Mesothelial cell of epicardium (in vitro differentiated cells): ENCODE measurements at places on chromosomes 11 and 22. TPM values are rescaled to one million over a fixed set of nuclear protein-coding genes. Genes with fewer than 3 reads are reported as not detected.

The LRRN4CL gene
- 1.6 to 2.3 TPM (median 1.7 TPM) in 3 replicates for total RNA-seq

The RFPL3 gene
- not detected in 3 replicates for total RNA-seq

The BEST1 gene
- total RNA-seq, result 0.64 to 1.1 TPM (median 0.90 TPM) in 3 replicates

The DAGLA gene
- total RNA-seq, result 7.1 to 8.1 TPM (median 8.1 TPM) in 3 replicates

The ATP5MG gene
- total RNA-seq, result 168 to 188 TPM (median 180 TPM) in 3 replicates

The TSGA10IP gene
- not detected in 3 replicates for total RNA-seq

DNA sequence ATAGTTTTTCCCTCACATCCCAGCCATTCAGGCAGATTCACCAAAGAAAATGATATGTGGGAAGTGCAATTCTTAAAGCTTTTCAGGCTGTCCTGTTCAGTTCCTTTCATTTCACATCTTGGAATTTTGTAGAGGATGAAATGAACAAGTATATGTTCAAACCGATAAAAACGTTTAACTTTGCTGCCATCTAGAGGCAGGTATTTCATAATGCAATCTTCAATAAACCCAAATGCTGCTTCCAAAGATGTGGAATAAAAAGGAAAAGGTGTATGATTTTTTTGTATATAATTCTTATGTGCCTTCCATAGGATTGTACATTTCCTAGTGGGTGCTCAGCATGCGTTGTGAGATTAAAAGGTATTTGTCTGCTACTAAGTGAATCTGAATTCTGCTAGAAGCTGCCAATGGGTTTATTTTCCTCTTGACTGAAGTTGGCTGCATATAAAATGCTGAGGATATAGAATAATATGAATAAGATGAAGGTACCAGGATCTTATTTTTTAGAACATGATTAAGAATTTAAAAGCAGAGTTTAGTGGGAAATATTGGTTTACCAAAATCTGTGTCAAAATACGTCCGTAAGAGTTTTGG is 199.3 kb downstream of the PGR start:
- H3K36me3 ChIP-seq, result no peaks in the 10 kb centered on the region
- no peak overlapping the region for H3K27ac ChIP-seq
- H3K4me3 ChIP-seq, result no peak overlapping the region
- H3K4me1 ChIP-seq, result peaks cover 15% of the 10 kb centered on the region

GRCh38 chr11:92911478-92911877 is 58.0 kb upstream of the MTNR1B start:
- no peaks in the 10 kb centered on the region for H3K36me3 ChIP-seq
- H3K4me1 ChIP-seq, result no peaks in the 10 kb centered on the region
- no peak overlapping the region for H3K27ac ChIP-seq
- DNase-seq, result no peak
- no peak overlapping the region for H3K4me3 ChIP-seq

DNA sequence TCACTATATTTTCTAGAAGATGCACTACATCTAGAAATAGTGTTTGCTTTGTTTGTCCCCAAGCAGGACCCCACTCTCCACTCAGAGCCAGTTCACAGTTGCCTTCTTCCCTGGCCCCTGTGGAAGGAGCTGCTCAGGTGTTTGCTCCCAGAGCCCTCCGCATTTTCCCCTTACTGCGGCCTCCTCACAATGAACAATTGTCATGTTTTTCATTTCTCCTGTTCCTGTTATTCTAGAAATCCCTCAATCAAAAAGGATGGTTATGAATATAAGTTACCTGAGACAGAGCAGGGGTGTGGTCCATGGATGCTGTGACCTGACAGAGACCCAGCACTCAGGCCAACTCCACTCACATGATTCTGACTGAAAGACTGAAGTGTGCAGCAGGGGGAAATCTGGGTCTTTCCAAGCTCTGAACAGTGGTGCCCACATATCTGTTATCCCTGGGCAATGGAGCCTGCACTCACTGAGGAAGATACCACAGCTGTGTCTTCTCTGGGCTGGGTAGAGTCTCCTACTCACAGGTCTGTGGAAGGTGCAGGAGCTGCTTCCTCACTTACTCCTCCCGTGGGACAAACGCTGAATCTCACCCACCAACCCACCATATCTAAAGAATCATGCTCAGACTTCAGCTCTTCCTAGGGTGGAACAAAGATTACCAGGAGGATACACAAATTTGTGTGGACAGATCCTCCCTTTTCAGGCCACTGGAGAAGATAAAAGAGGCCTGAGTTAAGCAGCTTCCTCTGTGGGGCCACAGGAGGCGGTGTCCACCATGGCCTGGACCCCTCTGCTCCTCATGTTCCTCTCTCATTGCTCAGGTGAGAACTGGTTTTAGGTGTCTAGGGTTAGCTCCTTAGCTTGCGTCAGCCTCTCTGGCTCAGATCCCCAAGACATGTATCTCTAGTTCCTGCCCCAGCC is 87.1 kb upstream of the TOP3B start:
- no peak overlapping the region for H3K4me3 ChIP-seq
- no peak overlapping the region for H3K27ac ChIP-seq
- no peak for DNase-seq
- no peaks in the 10 kb centered on the region for H3K36me3 ChIP-seq

GRCh38 chr11:128707681-128708080 is 13.8 kb downstream of the FLI1 start:
- DNase-seq, result no peak
- peaks cover 39% of the 10 kb centered on the region for H3K27me3 ChIP-seq
- no peak overlapping the region for H3K27ac ChIP-seq
- peaks cover 3% of the 10 kb centered on the region for H3K4me1 ChIP-seq
- H3K36me3 ChIP-seq, result no peaks in the 10 kb centered on the region

- H3K4me1 ChIP-seq, result peaks cover 23% of the 10 kb centered on the region
- DNase-seq, result peak; percentile 45
- H3K4me3 ChIP-seq, result peak overlapping the region; percentile 96
- peak overlapping the region; percentile 36 for H3K27ac ChIP-seq
Measured at GRCh38 chr11:18012122-18012905, 533 bp downstream of the SERGEF start.

GRCh38 chr22:20166703-20167102 is 15.8 kb upstream of the CCDC188 start:
- no peaks in the 10 kb centered on the region for H3K27me3 ChIP-seq
- H3K4me3 ChIP-seq, result no peak overlapping the region
- H3K4me1 ChIP-seq, result no peaks in the 10 kb centered on the region
- no peaks in the 10 kb centered on the region for H3K36me3 ChIP-seq
- H3K27ac ChIP-seq, result no peak overlapping the region
